ENCODE measurements at places on chromosomes 2 and 18.

DNA sequence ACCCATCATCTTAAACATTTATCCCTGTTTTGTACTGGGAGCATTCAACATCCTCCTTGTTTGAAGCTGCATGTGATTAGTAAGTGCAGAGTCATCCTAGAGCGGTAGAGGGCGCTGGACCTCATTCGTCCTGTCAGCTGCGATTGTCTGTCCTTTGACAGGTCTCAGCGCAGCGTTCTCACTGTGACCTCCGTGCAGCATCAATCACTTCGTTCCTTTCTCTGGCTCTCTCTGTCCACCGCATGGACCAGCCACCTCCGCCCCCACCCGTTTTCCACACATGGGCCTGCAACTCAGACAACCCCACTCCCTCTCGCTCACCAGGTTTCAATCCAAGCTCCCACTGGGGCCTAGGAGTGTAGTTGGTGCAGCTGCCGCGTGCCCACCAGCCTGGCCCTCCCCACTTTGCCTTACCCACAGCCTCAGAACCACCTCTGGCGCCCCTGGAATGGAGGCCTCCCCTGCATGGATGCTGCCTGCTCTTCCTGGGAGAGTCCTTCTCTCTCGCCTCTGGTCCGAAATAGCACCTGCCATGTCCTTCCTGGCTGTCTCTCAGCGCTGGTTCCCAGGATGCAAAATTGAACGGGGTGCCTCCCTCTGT, 90.5 kb downstream of the NDUFA10 start:
- DNase-seq = peak; percentile 77

DNA sequence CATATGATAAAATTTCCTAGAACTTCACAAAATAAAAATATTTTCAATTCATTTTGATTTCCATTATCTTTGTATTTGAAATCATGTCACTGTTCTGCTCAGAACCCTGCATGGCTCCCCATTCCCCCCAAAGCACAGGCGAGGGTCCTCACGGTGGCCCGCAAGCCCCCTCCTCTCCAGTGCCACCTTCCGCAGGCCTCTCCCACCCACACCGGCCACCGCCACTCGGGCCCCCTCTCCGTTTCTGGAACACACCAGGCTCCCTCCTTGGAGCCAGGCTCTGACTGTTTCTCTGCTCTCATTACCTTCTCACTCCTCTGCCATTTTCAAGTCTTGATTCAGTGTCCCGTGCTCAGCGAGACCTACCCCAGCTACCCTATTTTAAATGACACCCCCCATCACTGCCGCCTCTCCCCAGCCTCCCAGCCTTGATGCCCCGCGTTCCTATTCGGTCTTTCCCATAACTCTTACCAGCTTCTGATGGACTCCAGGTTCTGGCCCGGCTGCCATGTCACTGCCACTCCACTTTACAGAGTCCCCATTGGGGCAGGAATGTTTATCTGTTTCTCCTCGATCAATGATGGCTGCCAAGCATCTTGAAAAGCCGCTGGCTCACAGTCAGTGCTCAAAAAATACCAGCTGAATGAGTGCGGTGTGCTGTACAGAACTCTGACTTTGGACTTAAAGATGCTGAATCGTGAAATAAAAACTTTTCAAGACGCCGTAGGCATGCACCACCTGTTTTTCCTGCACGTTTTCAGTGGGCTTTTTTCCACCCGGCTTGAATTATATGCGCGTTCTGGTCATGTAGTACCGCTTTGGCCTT, 201.0 kb downstream of the GBX2 start:
- no peak for DNase-seq

DNA sequence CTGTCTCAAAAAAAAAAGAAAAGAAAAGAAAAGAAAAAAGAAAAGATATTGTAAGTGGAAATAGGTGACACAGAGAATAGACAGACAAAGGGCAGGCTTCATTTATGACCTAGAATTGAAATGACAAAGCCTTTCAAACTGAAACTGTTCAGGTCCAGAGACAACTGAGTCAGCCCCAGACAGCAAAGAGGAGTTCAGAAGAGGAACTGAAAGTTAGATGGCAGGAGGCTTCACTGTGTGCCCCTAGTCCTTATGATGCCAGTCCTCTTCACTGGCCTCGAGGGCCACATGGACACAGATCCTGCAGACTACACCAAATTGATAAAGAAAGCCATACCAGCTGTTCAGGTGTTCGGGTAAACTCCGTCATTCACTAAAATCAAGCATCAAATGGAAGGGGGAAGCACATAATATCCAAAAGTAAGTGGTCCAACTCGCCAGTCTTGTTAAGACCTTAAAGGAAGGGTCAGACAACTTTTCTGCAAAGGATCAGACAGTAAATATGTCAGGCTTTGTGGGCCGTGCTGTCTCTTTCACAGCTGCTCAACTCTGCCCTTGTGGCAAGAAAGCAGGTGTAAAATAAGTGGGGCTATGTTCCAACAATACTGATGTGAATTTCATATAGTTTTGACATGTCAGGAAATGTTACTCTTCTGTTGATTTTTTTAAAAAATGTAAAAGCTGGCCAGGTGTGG, 231.9 kb upstream of the MGAT5 start:
- DNase-seq = no peak

DNA sequence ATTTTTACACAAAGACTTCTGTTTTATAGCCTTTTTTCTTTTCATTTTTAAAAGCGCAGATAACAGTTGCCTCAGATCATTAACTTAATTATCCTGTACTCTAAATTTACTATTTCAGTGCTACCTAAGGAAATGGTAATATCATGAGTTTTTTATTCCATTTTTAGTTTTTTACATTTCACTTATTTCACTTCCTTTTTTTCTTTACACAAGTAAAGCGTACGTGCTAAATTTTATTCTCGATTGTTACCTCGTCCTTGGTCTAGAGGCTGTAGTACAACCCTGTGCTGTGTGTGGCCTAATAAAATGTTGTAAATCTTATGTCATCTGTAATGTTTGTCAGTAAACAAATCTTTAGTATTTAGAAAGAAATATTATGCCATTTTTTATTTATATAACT, 49.2 kb downstream of the CRIM1 start:
- DNase-seq = no peak

- peak; percentile 25 for DNase-seq
Measured at GRCh38 chr18:54924948-54925347, 34.3 kb downstream of the CCDC68 start.

DNA sequence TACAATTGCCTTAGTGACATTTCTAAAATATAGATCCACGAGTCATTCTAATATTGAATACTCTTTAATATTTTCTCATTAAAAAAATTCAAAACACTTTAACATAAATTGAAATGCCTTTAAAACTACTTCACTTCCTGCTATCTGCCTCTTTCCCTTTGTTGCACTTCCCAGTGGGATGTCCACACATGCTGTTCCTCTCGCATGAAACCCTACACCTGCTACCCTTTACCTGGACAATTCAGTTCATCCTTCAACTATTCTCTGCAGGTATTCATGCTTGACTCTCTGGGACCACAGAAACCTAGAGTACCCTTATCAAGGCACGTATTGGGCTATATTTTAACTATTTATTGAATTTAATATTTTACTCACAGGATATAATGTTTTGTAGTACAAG, 373.3 kb upstream of the GALNT5 start:
- DNase-seq = no peak

DNA sequence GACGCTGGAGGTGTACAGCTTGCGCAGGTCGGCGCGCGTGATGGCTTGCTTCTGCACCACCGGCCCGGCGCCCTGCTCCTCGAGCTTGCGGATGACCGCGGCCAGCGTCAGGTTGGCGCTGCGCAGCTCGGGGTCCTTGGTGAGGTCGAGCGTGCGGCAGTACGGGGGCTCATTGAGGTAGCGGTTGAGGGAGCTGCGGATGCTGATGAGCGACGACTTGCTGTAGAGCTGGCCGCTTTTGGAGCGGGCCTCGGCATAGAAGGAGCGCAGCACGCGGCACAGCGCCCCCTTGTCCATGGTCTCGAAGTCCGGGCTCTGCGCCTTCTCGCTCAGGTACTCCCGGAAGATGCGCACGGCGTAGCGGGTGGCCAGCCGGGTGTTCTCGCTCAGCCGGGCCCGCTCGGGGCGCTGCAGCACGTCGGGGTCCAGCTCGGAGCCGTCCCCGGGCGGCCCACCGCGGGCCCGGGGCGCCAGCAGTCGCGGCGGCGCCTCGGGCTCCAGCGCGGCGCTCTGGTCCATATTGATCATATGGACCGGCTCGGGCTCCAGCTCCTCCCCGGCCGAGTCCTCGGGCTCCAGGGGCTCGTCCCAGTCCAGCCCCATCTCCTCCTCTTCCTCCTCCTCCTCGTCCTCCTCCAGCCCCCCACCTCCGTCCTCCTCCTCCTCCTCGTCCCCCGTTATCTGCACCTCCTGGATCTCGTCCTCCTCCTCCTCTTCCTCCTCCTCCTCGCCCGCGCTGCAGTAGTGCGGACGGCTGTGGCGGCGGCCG, 523 bp downstream of the KCTD1 start:
- peak; percentile 92 for DNase-seq

DNA sequence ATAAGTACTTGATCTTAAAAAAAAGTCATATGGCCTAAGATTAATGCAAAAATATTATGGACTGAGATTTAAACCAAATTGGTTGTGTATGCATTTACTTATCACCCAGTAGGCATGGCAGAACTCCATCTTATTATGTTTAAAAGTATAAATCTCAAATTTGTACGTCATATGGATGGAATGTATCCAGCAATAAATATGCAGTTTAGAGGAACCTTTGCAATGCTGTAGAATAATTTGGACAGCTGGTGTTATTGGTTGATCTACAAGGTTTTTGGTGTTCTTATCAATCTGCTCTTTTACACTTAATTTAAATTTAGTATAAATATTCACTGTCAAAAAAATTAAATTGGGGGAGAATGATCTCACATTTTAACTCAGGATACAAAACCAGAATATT, 640.2 kb downstream of the SATB2 start:
- DNase-seq = no peak

GRCh38 chr2:166454006-166454595, 39.9 kb downstream of the SCN7A start:
- DNase-seq = no peak

DNA sequence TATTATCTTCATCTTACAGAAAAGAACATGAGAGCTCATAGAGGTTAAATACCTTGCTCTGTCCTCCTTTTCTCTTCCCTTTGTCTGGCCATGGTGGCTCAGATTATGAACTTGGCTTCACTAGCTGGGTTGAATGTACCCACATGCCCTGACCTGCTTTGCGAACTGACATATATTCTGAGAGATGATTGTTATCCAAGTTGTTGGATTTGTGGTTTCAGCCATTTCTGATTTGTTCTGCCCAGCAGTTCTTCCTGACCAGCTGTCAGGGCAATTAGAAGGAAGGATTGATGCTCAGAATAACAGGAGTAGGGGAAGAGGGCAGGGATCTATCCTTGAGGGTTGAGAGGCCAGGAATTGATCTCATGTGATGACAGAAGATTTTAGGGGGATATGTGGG, 236.8 kb upstream of the FAM98A start:
- DNase-seq = no peak

DNA sequence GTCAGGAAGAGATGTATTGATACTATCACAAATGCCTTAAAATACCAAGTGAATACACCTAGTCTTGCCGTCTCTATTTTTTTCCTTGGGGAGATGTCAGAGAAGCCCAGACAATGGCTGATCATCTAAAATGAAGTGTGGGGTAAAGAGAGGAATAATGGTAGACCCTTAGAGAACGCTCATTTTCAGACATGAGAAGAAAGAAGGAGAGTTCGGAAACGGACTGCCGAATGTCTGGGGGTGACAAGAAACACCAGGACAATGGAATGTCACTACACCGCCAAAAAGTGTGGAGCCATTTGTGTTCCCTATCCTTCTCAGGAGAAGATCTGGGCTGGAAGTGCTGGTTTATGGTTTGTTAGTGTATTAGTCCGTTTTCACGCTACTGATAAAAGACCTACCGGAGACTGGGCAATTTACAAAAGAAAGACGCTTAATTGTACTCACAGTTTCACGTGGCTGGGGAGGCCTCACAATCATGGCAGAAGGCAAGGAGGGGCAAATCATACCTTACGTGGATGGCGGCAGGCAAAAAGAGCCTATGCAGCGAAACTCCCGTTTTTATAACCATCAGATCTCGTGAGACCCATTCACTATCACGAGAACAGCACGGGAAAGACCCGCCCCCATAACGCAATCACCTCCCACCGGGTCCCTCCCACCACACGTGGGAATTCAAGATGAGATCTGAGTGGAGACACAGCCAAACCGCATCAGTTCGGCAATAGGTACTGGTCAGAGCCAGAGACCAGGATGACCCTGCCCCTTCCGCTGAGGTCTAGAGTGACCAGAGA, 743.7 kb downstream of the GALR1 start:
- DNase-seq = no peak

GRCh38 chr18:55337908-55338521, 250.0 kb downstream of the TCF4 start:
- no peak for DNase-seq

DNA sequence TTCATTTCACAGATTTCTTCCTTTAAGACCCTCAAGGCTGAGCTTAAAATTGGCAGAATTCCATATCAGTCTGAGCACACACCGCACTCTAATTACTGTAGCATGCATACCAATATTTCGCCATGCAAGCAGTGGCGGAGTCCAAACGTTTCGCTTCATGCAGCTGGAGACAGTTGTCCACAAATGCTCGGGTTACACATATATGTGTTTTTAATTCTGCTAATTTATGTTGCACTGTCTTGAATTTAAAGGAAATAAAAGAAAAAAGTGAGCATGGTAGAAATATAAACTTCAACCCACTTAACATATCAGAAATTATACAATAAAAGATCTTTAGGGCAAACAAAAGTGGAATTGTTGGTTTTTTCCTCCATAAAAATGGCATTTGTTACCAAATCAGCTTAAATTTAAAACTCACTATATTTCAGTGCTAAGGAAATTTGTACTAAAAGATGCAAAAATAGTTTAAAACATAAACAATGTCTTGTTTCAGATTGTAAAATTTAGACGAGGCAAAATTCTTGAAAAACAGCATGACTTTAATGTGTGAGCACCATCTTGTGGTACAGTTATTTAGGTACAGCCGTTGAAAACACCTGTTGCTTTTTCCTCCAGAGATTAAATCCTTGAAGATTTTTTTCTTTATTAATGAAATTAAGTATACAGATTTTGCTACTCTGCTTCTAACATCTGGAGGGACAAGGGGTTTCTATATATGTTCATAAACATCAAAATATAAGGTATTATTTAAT, 24.1 kb upstream of the KANSL1L start:
- DNase-seq = peak; percentile 78

- no peak for DNase-seq
Measured at GRCh38 chr2:19742872-19743271, 158.9 kb downstream of the TTC32 start.

DNA sequence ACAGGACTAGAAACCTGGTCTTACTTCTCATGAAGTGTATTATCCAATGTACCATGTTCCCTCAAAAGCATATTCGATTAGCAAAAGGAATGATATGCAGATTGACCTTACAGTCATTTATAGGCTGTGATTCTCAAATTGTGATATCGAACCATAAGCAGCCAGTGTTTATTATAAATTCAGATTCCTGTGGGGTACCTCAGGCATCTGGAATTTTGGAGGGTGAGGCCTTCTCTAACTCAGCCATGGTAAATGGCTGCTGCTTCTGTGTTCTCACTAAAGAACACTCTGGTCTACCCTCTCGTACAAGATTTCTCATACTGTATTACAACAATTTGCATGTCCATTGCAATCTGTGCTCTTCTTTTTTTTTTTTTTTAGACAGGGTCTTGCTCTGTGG, 84.5 kb downstream of the PRPF40A start:
- DNase-seq = no peak

All from choroid plexus epithelial cell (primary cell).